ENCODE measurements at places on chromosomes 7 and 10.

GRCh38 chr10:87915406-87915805, 52.0 kb downstream of the PTEN start:
- DNase-seq = no peak

DNA sequence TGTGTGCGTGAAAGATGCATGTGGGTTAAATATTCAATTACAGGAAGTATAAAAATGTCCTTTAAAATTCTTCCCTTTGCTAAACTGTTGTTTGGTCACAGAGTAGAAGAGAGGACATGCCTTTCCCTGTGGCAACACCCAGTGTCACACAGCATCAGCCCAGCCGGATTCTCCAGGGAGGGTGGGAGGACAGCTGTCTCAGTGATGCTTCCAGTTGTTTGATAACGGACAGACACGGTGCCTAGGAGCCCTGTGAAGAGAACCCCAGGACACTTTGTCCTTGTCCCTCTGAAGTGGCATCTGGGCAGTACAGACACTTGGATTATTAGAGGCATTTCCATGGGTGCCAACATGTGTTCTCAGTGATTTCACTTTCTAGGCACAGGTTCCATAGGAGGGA, 306.6 kb upstream of the LRGUK start:
- no peak for DNase-seq

DNA sequence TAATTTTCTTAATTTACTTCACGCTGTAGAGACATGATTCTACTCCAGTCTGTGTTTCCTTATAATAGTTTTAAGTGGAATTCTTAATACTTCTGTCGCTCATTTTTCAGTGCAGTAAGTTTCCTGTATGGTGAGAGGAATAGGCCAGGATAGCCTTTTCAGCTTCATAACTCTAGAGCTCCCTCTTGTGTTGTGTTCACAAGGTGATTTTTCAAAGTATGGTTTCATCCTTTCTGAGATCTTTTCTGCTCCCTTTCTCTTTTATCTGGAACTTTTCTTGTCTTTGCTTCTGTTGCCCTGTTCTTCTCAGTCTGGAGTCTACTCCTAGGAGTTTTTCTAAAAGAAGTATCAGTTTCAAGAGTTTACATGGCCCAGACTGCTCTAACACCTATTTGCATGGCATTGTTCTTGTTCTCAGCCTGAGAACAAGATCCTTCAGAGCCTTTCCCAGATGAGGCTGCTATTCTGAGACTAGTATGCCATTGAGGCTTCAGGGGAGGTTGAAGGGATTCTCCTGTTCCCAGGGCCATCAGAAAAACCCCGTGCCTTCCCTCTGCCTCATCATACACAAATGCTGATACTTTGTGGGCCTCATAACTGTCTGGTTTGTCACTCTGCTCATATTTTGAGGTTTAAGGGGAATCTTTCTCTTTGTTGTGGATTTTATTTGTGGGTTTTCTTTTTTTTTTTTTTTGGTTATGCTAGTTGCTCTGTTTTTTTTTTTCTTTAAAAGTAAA, 21.8 kb downstream of the NET1 start:
- no peak for DNase-seq

GRCh38 chr10:14186245-14186644, 144.5 kb downstream of the FRMD4A start:
- DNase-seq = no peak

- no peak for DNase-seq
These were observed 89.3 kb downstream of the FANK1 start for GRCh38 chr10:125985557-125986240.

- no peak for DNase-seq
These were observed 337.8 kb downstream of the NRG3 start for GRCh38 chr10:82212753-82213152.

GRCh38 chr7:156943091-156944041, 6.1 kb upstream of the NOM1 start:
- DNase-seq = no peak

DNA sequence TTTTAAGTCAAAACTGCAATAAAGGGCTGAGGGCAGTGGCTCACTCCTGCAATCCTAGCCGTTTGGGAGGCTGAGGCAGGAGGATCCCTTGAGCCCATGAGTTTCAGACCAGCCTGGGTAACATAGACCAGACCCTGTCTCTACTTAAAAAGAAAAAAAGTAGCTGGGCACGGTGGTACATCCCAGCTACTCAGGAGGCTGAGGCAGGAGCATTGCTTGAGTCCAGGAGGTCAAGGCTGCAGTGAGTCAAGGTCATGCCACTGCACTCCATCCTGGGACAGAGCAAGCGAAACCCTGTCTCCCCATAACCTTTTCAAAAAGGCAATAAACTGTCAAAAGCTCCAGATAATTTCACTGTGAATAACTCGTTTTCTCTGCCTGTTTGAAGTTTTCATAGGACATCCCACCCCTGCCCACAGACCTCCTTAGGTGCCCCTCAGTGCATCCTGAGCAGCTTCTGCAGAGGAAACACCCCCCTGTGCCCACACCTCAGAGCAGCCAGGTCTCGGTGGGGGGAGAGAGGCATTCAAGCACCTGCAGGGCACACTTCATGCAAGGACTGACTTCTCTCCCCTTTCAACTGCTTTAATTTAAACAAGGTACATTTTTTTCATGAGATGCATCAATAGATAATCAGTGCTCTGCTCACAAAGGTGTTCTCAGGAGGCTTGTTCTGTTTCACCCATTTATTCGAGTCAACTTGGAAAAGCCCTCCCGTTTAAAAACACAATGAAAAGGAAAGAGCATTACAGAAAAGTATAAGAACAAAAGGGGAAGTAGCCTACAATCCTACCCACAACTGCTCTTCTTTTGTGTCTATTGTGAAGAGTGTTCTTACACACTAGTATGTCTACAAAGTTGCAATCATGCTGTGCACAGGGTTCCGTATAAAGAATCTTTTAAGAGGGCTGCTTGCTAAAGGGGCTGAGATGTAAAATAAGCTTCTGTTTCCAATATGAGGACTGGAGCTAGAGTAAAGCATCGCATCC, 104.9 kb downstream of the KMT2E start:
- DNase-seq = no peak

GRCh38 chr10:11163780-11164550, 146.3 kb downstream of the CELF2 start:
- no peak for DNase-seq

- no peak for DNase-seq
These were observed 30.7 kb upstream of the ELOVL3 start for GRCh38 chr10:102195296-102195870.

DNA sequence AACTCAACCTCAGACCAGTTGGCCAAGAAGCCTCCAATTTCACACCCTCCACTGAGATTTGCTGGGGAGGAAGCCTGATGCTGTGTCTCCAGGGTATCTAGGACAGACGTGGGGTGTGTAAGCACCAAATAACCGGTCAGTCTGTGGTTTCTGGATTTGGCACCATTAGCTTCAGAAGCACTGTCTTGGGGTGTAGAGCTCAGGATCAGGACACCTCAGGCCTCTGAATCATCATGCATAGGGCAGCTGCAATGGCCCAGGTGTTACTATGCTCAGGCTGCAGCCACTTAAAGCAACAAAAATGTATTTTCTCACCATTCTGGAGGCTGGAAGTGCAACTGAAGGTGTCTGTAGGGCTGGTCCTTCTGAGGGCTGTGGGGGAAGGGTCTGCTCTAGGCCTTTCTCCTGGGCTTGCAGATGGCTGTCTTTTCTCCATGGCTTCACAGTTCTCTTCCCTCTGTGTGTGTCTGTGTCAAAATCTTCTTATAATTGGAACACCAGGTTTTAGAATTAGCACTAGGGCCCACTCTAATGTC, 73.4 kb upstream of the SEPHS1 start:
- DNase-seq = no peak

DNA sequence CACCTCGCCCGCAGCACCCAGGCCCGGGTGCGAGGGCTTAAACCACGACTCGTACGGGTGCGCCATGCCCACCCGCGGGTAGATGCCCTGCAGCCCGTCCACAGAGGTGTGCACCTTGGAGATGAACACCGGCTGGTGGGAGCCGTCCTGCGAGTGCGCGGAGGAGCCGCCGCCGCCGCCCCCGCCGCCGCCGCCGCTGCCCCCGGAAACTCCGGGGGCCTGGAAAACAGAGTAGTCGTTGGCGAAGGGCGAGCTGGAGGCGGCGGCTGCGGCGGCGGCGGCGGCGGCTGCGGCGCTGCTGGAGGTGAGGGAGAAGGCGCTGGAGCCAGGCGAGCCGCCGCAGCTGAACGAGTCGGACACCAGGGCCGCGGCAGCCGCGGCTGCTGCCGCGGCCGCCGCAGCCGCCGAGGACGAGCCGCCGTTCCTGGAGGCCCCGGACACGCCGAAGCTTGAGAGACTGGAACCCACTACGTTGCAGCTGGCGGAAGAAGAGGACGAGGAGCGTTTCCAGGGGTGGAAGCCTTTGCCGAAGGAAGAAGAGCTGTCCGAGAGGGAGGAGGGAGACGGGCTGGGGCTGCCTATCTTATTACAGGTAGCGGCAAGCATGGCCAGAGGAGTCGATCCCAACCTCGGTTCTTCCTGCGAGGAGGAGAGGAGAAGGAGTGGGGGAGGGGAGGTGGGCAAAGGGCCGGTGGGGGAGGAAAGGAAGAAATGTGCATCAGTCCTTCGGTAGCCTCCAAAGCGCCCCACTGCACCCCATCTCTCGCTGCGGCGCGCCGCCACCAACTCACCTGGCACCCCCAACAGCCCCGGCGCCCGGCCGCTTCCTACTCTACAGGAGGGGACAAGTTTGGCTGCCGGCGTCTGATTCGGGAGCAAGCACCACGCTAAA, 1.3 kb downstream of the SP8 start:
- DNase-seq = no peak

DNA sequence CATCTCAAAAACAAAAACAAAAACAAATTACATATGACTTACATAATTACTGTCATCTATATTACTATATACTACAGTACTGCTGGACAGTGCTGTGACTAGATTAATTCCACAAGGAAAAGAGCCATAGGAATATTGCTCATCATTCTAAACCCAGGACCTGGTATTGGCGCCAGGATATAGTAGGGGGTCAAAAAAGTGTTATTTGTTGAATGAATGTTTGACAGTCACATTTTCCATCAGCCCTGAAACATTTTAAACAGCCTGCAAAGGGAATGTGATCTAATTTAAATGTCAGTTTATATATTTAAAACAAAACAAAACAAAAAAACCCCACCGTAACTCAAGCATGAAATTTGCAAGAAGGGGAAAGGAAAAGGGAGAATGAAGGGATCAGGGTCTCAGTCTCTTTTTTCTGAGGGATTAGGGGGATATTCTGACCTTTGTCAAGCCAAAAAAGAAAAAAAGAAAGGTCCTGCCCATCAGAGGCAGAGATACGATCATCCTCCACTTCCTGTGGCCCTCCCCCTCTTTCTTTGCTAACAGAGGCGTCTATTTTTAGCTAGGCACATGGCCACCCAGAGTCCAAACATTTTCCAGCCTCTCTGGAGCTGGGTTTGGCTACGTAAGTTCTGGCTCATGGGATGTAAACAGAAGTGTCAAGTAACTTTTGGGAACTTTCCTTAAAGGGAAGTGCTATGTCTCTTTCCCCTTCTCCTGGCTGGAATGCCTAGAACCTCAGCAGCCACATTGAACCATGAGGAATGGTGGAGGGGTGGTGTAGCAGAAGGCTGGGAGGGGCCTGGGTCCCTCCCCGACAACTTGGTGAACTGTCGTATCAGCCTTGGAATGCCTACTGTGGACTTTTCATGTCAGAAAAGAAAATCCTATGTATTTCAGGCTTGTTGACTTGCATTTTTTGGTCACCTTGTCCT, 44.6 kb upstream of the DLG5 start:
- no peak for DNase-seq

- no peak for DNase-seq
These were observed 66.8 kb downstream of the UPF2 start for GRCh38 chr10:11975795-11976194.

- DNase-seq = no peak
These were observed 137.0 kb upstream of the ADAM12 start for GRCh38 chr10:126525326-126525725.

- DNase-seq = no peak
These were observed 120.0 kb downstream of the ARHGAP22 start for GRCh38 chr10:48484911-48485310.

DNA sequence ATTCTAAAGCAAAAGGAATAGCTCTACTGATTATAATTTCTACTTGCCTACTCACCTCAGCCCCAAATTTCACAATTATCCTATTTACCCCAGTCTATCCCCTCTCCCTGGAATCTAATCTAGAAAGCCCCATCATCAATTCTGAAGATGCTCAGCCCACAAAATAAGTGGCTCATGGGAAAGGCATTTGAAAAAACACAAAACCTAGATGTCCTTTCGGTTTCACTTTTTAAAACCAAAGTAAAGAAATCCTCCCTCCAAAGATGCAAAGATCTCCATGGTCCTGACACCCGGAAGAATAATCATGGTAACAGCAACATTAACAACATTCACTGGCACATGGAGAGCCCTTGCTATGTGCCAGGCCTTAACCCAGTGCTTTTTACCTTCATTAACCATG, 224.8 kb downstream of the FGFR2 start:
- no peak for DNase-seq

DNA sequence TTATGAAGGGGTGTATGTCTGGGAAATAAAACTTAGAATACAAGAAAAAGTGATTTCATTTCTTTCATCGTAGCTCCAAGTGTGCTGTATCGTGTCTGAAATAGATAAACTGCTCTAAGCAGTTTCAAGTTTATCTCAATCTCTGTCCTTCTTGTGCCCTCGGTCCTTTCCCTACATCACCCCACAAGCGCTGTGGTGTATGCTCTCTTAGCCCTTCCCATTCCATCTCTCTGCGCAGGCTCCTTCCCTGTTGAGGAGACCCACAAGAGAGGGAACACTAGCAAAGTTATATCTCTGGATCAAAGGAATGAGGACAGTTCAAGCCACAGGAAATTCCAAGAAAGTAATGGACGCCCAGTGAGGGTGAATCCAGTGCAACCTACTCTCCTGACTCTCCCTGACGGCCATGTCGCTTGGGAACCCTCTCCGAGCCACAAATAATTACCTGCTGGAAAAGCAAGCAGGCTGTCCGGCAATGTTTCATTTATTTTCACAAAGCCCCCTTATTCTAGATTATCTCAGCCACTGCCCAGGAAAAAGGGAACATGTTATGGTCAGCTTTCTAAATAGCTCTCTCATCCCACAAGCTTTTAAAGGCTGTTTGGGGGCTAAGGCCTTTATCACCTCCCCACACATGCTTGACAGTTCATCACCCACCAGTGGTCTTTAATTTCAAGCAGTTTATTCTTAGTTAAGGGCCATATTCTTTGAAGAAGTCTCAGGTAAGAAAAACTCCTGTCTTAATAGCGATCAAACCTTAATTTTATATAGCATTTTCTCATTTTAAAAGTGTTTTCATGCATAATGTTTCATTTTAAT, 34.8 kb downstream of the LRRC4 start:
- DNase-seq = no peak
